ENCODE measurements at places on chromosomes 1 and 21. TPM values are rescaled to one million over a fixed set of nuclear protein-coding genes. Genes with fewer than 3 reads are reported as not detected.

GRCh38 chr1:215156232-215156631 lies 73.7 kb downstream of the KCNK2 start:
- DNase-seq, result no peak

DNA sequence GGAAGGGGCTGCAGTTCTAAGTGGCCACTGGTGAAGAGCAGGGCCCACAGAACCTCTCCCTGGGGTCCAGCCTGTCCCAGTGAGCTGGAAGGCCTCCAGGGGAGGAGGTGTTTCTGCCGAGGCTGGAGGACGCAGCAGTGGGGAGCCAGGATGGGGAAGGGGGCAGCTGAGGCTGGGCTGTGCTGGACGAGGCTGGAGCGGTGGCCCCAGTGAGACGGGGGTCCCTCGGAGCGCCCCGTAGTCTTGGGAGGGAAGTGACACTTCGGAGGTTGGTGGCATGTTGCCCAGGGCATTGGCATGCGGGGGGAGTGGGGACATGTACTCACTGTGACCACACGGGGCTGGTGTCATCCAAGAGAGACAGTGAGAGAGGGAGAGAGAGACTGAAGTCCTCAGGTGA lies 33.5 kb downstream of the AJAP1 start:
- DNase-seq, result no peak

- peak; percentile 86 for DNase-seq
Observed at GRCh38 chr1:214328770-214329469, 48.0 kb downstream of the SMYD2 start.

Gene MIXL1
- 0.45 TPM for polyA plus RNA-seq

- DNase-seq, result no peak
Observed at GRCh38 chr1:18282851-18283600, 175.4 kb downstream of the IGSF21 start.

GRCh38 chr1:180928331-180929230 lies 15.9 kb downstream of the KIAA1614 start:
- DNase-seq, result no peak

DNA sequence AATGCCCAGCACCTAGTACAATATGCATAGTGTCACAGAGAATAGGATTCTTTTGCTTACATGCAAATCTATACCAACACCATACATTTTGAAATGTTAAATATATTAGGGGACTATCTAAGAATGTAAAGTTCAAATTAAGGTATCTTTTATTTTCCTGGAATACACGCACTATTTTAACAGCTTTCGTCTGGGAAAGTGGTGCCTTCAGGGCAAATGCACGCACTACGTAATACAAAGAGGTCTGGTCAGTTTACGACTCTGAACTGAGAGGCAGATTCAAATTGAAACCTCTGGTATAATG lies 931 bp downstream of the FUBP1 start:
- DNase-seq, result no peak

- DNase-seq, result no peak
Observed at GRCh38 chr1:236507022-236507700, 16.6 kb upstream of the LGALS8 start.

DNA sequence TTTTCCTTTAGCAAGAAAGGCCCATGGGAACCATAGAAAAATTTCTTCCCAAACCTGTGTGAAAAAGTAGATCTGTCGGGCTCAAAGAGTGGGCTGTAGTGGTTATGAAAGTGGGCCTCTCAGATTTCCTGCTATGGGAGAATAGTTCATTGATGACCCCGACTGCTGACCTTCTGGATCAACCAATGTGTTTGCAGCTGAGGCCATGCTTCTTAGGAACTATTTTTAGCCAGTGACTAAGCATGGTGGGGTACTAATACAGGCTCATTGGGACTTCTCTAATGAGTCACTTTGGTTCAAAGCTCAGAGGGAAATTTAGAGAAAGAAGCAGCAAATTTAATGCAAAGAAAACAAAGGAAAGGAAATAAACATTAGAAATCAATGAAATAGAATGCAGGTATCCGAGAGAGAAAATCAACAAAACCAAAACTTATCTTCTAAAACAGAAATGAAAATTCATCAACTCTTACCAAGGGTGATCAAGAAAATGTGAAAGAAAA lies 12.6 kb upstream of the PSMA5 start:
- DNase-seq, result peak; percentile 72

DNA sequence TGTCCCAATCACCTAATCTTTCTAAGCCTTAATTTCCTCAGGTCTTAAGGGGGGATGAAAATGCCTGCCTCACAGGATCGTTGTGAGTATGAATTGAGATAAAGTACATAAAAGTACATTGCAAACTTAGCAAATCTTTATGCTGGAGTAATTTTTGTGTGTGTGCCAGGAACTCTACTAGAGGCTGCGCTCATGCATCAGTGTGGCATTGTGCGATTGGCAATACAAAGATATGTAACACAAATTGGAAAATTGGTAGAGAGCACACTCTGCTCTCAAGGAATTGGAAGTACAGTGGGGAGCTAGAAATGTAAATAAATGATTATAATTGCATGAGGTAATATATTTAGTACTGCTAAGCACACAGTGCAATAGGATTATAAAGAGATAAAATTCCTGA lies 398.3 kb downstream of the DUSP10 start:
- no peak for DNase-seq

- DNase-seq, result no peak
Observed at GRCh38 chr1:173914366-173914871, 2.7 kb downstream of the SERPINC1 start.

Gene HTR6
- not detected for polyA plus RNA-seq

Gene U2AF1
- polyA plus RNA-seq, result 22.4 TPM

GRCh38 chr1:63817152-63817667 lies 43.4 kb downstream of the ROR1 start:
- DNase-seq, result no peak

DNA sequence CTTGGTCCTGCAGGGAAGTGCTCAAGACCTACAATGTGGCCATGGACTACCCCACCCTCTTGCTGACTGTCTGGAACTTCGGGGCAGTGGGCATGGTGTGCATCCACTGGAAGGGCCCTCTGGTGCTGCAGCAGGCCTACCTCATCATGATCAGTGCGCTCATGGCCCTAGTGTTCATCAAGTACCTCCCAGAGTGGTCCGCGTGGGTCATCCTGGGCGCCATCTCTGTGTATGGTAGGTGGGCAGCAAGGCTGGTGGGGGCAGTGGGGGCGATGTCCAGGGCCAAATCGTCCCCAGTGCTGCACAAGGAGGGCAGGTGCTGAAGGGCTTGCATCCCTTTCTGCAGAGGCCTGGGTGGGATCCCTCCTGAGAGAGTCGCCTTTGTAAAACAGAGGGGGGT lies 18.4 kb downstream of the PSEN2 start:
- DNase-seq, result no peak

DNA sequence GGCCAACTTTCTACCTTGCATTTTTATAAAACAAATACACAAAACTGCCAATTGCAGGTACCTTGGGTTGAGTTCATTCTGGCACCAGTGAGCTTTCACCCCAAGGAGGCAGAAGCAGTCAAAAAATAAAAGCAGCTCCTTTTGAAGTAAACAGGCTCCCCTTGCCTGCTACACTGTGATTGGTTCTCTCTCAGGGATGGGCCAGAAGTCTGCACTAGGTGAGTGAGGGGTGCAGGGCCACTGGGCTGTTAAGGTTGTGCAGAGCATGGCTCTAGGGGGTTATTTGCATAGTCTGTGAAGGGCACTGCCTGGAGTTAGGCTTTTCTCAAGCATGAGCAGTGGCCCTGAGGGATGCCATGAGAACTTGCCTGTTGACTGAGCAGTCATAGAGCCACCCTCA lies 39.1 kb downstream of the AKNAD1 start:
- no peak for DNase-seq

Gene BEST4
- 0.35 TPM for polyA plus RNA-seq

- DNase-seq, result no peak
Observed at GRCh38 chr1:115620453-115620852, 21.3 kb upstream of the VANGL1 start.

GRCh38 chr1:176479971-176480370 lies 17.0 kb downstream of the PAPPA2 start:
- DNase-seq, result no peak

DNA sequence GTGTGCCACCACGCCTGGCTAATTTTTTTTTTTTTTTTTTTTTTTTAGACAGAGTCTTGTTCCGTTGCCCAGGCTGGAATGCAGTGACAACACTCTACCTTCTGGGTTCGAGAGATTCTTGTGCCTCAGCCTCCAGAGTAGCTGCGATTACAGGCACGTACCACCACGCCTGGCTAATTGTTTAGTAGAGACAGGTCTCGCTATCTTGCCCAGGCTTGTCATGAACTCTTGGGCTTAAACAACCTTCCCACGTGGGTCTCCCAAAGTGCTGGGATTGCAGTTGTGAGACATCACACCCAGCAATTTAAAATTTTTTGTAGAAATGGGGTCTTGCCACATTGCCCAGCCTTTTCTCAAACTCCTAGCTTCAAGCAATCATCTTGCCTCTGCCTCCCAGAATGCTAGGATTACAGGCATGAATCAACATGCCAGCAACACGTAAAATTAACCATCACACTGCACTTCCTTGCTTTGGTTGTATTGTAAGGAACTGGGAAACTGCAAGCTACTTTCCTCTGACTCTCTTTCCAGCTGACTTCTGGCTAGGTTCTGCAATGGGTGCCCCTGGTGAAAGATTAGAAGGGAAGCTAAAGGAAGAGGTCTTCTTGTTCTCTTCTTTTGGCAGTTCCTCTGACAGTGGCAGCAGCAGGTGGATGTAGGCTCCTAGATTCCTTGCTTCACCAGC lies 13.9 kb upstream of the IL6R start:
- DNase-seq, result no peak

- DNase-seq, result peak; percentile 35
Observed at GRCh38 chr1:10045480-10046355, 13.0 kb downstream of the UBE4B start.

Gene AMPD1
- 129 TPM for polyA plus RNA-seq

DNA sequence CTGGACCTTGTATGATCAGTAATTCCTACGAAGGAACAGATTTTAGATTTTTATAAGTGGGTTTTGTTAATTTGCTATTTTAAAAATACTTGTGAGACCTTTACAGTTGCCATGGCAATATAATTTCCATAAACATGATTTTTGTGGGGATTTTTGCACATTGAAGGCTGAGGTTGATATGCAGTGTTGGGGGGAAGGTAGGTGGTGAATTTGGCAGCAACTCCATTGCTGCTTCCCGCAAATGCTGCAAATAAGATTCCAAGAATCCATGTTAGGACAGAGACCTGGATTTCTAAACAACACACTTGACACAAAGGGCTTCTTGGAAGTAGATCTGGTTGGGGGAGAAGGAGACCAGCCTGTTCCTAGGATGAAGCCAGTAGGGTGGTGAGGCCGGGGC lies 18.2 kb downstream of the STUM start:
- DNase-seq, result no peak

DNA sequence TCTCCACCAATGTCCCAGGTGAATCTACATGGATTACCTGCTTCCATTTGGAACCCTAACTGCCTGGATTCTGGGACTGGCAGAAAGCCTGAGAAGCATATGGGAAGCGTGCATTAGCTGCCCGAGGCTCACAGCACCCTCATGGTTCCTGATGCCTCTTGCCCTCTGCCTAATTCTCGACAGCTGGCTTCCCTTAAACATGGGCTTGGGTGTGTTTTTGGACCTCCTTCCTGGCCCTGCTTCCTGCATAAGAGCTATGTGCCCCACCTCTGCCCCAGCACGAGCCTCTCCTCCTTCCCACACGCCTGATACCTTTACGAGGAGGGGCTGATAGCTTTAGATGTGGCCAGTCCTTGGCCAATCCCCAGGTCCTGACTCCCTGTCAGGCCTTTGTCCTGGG lies 152.4 kb upstream of the HMGB4 start:
- DNase-seq, result no peak

DNA sequence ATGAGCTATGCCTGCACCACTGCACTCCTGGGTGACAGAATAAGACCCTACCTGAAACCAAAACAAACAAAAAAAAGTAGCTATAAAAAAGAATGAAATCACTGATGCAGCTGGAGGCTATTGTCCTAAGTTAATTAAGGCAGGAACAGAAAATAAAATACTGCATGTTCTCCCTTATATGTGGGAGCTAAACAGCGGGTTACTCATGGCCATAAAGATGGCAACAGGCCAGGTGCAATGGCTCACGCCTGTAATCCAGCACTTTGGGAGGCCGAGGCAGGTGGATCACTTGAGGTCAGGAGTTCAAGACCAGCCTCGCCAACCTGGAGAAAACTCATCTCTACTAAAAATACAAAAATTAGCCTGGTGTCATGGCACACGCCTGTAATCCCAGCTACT lies 152.7 kb downstream of the PIK3R3 start:
- no peak for DNase-seq

DNA sequence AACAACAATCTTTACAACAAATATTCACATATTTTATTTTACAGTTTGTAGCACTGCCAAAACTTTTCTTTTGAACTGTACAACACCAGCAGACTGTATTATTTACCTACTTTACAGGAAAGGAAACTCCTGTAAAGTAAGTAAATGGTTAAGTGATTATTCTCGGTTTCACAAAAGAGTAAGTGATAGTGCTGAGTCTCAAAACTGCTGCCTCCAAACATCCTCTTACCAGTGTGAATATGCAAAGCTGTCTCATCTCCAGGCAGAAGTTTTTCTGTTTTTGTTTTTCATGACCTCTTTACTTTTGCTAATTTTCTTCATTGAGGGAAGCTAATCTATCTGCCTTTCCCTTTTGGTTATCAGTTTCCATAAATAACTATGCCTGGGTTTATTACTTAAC lies 286.7 kb downstream of the SRGAP2C start:
- DNase-seq, result no peak

DNA sequence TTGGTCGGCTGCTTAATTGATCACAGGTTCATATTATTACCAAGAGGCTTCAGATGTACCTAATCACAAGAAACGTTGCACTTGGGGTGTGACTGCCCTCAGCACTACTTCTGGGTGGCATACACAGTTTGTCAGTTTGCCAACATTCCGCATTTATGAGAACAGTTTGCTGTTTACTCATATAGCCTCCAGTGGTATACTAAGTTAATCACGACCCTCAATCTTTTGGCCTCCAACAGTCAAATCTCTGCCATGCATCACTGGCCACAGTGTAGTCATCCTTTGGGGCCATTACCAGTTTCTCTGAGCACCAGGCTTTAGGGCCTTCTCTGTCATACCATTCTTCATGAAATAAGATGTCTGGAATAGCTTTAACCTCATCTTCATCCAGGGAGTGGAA lies 62.8 kb upstream of the BCL9 start:
- DNase-seq, result no peak

GRCh38 chr1:9058465-9058864 lies 11.0 kb downstream of the SLC2A5 start:
- DNase-seq, result no peak

GRCh38 chr21:22711636-22712035 lies 1713.4 kb downstream of the NCAM2 start:
- DNase-seq, result peak; percentile 39

- DNase-seq, result no peak
Observed at GRCh38 chr1:224828691-224829090, 100.8 kb upstream of the DNAH14 start.

- DNase-seq, result no peak
Observed at GRCh38 chr1:73326663-73327062, 871.3 kb downstream of the LRRIQ3 start.

DNA sequence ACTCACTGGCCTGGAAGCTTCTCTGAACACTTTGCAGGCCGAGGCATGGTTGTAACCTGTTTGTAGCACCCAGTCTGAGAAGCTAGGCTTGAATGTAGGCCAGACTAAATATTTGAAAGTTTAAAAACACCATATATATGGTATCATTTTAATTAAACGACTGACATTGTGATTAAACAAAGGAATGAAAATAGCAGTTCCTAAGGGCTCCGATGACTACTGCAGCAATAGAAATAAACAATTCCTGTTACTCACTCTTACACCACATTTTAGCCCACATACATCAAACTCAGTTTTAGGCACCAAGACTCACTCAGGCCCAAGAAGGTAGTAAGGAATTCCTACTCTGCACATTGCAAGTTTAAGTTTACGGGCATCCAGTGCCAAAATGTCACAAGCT lies 281.2 kb downstream of the AKT3 start:
- DNase-seq, result no peak

- DNase-seq, result no peak
Observed at GRCh38 chr1:40640314-40641076, 25.0 kb downstream of the RIMS3 start.

Gene RCC1
- polyA plus RNA-seq, result 26.3 TPM
